ENCODE measurements at places on chromosomes 12 and 14.
A peak's percentile ranks its signal among the peaks of the same experiment; 100 is the strongest.

GRCh38 chr14:93712079-93712837 is 76.0 kb downstream of the PRIMA1 start:
- no peak for DNase-seq

DNA sequence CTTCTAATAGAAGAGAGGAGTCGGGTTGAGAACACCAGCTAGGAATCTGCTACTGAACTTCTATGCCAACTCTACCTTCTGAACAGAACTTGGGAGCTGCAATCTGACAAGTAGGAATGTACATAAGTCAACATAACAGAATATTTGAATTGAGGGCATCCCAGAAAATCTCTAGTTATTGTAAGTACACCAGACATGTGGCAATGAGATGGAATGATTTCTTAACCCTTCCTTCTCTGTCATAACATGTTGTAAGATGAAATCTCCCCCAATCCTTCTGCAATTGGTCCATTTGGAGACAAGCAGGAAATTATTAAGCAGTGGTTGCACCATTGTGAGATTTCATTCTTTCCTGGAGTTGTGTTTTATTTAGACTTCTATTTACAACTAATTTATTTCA is 68.7 kb upstream of the TMPO start:
- no peak for DNase-seq

DNA sequence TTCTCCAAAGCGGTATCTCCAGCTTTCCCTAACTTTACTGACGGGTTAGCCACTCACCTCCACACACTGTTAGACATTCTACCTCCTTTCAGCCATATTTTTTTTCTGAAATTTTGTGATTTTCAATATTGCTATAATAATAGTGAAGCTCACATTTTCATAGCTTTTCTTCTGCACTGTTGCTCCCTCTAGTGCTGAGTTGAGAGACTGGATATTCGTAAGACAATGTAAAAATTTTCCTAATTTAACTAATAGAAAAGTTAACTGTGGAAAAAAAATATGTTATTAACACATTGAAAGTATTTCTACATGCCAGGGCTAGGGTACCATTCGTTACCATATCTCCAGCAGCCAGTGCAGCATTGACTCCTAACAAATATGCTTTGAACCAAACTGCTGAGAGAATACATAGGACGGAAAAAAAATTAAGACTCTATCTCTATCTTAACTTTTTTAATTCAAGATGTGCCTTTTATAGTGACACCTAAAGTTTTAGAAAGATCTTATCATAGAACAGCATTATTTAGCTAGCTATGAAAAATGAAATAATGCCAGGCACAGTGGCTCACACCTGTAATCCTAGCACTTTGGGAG is 48.7 kb upstream of the ABCC9 start:
- peak; percentile 6 for DNase-seq

DNA sequence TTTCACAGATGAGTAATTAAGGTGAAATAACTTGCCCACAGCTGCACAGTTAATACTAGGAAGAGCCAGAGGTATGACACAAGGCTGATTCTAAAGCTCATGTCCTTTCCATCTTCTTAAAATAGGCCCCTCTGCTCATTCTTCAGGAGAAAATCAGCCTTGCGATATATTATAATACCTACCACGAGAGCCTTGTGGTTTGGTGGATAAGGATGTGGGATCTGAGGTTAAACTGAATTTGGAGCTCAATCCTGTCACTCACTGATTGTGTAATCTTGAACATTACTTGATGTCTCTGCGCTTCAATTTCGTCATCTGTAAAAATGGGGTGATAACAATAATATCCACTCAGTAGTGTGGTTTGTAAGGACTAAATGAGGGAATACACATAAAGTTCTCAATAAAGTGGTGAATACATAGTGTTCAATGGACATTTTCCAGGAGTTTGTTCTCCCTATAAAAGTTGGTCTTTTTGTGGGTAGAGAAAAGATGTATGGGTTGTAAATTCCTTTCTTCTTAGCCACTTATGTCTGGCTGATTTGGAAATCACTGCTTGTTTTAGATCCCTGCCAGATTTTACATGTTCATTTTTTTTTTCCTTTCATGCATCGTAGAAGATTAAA is 25.1 kb upstream of the ATP2B1 start:
- peak; percentile 88 for DNase-seq

- no peak for DNase-seq
These were observed 180.3 kb downstream of the RMST start for GRCh38 chr12:97642911-97643310.

- no peak for DNase-seq
These were observed 444.4 kb downstream of the NRXN3 start for GRCh38 chr14:78614593-78614992.

DNA sequence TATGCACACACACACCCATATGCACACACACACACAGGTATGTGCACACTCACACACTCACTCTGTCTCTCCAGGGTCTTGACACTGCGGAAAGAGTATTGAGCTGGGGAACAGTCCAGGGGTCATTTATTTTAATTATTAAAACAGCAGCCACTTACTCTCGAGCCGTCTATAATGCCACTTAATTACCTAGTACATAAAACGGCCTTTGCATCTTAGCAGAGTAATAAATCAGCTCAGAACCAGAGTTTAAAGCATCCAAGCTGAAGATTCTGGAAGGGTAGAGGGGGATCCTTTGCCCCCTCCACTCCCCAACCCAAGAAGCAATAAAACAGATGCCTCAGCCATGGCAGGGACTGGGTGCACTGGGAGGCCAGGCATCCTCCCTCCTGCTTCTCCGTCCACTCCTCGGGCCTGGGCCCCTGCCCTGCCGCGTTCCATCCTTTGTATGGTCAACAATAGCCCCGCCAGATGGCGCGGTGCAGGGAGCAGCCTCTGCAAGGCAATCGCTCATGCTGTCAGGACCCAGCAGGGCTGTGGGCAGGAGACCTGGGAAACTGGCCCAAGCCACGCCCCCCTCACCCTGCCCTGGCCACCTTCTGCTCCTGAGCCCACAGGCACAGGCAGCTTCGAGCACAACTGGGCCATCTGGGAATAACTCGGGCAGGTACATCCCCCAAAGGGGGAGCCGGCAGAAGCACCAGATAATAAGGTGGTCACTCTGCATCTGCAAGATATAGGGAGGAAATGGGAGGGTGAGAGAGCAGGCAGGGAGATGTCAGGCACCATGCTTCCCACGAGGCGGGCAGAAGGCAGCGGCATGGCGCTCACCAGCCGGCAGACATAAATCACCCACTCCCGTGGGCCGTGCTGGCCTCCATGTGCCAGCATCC is 40.9 kb downstream of the CCDC85C start:
- no peak for DNase-seq

- DNase-seq: peak; percentile 58
These were observed 742 bp downstream of the SPSB2 start for GRCh38 chr12:6872073-6873048.

DNA sequence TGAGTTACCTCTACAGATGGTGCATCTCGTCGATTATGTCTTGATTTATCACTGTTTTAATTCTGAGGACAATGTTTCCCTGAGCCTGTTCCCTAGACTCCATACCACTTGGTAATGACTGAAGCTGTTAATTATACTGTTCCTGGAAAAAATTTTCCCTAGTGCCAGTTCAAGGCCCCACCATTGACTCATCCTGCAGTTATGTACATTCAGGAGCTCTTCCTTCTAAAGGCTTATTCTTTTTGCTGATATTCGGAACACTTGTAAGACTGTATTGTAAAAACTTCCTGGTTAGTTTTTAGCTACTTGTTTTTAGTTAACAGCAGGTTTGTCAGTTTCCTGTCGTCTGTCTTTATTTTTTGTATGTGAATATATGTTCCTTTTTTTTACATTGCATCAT is 30.4 kb upstream of the PPP2R5E start:
- peak; percentile 11 for DNase-seq

- no peak for DNase-seq
These were observed 7.4 kb upstream of the RND1 start for GRCh38 chr12:48873096-48873495.

DNA sequence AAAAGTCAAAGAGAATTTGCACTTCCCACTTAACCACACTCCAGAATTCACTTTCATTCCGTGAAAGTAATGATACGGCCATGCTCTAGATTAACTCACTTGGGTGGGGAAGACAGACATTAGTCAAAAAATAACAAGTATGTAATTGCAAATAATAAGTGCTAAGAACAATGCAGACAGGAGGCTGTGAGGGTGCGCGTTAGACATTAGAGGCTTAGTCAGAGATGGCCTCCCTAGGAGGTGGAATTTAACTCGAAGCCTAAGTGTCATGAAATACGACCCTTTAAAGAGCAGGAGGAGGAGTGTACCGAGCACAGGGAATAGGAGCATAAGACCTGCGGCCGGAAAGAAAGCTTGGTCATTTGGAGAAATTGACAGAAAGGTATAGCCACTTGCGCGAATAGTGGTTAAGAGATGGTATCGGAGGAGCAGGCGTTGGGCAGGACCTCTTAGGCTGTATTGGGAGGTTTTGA is 628 bp downstream of the SNRPF start:
- no peak for DNase-seq

GRCh38 chr12:102475355-102475754 is 5.0 kb downstream of the IGF1 start:
- no peak for DNase-seq

- DNase-seq: no peak
These were observed 7.0 kb upstream of the CEBPE start for GRCh38 chr14:23125933-23126524.

DNA sequence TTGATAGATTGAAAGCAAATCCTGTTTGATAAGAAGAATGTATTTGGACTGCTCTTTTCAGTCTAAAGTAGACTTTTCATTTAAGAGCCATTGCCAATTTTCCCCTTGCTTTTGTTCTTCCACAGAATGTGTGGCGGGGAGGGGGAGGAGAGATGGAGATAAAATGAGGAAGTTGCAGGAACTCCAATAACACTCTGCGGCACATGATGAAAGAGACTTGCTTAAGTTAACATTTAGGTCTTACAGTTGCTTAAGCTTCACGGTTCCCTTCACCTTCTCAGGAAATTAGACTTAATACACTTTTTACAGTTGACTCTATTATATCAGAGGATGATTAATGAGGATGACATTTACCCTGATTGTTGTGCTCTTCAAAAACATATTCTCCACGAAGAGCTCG is 537.3 kb downstream of the TMTC2 start:
- DNase-seq: no peak

GRCh38 chr14:60304509-60304908 is 55.5 kb downstream of the PPM1A start:
- DNase-seq: no peak

- no peak for DNase-seq
These were observed 39.7 kb downstream of the AACS start for GRCh38 chr12:125104982-125105381.

DNA sequence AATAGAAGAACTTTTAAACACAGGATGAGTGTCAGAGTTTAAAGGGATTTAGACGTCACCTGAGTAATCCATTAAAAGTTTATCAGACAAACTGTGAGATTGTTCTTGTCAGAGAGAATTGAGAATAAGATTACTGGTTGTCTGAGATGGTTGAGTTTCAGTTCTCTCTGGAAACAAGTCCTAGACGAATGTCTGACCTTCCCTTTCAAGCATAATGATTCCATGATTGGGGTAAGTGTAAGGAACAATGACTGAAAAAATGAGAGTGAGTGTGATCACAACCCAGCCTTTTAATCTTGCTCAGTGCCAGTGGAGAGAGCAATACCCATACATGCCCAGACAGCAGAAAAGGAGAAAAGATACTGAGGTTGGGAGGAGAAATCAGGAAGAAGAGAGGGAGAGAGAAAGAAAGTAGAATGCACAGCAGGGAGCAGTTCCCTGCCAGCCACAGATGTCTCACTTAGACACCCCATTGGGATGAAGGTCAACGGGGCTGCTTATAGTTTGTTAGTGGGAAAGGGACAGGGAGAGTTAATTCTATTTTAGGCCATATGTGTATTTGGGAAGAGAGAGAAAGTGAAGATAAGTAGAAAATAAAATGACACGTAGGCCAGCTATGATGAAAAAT is 4.3 kb downstream of the GRIP1 start:
- DNase-seq: no peak

DNA sequence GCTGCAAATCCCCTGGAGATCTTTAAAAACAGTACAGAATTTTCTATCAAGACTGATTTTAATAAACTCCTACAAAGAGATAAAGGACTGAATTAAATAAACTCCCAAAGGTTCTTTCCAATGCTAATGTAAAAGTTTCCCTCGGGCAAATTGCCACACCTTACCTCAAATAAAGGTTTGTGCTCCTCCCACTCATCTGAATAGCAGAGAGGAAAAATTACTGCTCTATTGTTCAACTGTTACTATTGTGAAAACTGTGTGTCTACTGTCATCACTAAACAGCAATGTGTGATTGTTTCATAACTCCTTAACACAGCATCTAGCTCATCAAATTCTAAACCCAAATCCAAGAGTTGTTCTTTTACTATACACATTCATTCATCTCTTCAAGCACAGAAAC is 3.2 kb downstream of the SPTLC2 start:
- DNase-seq: no peak

- DNase-seq: no peak
These were observed 191.8 kb downstream of the MSRB3 start for GRCh38 chr12:65470256-65470655.

DNA sequence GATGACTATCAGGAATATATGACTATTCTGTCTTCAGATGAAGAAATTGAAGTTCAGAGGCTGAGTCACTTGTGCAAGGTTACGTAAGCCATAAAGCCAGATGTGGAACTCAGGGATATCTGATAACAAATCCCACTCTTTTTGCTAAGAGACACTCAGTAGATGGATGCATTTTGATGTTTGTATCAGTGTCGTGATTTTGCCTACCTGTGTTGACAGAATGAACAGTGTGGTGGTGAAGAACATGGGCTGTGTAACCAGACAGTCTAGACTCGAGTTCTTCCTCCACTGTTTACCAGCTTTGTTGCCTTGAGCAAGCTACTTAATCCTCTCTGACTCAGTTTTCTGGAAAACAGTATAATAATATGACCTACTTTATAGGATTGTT is 93.9 kb downstream of the DAAM1 start:
- DNase-seq: peak; percentile 60

Data from HFFc6 (cell line).